PC-9 (cell line): ENCODE measurements at places on chromosomes 5 and 9. TPM values are rescaled to one million over a fixed set of nuclear protein-coding genes. Genes with fewer than 3 reads are reported as not detected.

Gene MYMK
- total RNA-seq: not detected in 2 replicates

Gene SNCAIP
- not detected in 2 replicates for total RNA-seq

Gene HSD17B4
- 148 and 226 TPM in 2 replicates for total RNA-seq

Gene F2RL1
- total RNA-seq: 34.5 and 34.6 TPM in 2 replicates

Gene ANKRD20A1
- total RNA-seq: not detected in 2 replicates

Gene ZNF300
- total RNA-seq: 3.7 and 4.1 TPM in 2 replicates

Gene WNT8A
- 0.35 TPM in 1 of 2 replicates, not detected in the other for total RNA-seq

Gene BNIP1
- total RNA-seq: 13.3 and 13.5 TPM in 2 replicates

Gene TMEM38B
- 19.0 and 19.5 TPM in 2 replicates for total RNA-seq

Gene ARHGEF39
- 13.5 and 15.6 TPM in 2 replicates for total RNA-seq

Gene GRXCR2
- not detected in 2 replicates for total RNA-seq

Gene DMRT3
- not detected in 2 replicates for total RNA-seq

Gene GADD45G
- total RNA-seq: 2.4 and 2.9 TPM in 2 replicates

Gene PAEP
- total RNA-seq: not detected in 2 replicates

Gene MSMP
- not detected in 2 replicates for total RNA-seq

Gene ABL1
- total RNA-seq: 48.6 and 54.8 TPM in 2 replicates

Gene F12
- total RNA-seq: 14.5 and 17.0 TPM in 2 replicates

Gene AK3
- total RNA-seq: 34.0 and 36.2 TPM in 2 replicates

Gene TRIP13
- total RNA-seq: 56.1 and 74.0 TPM in 2 replicates

Gene CDKN2B-AS1
- 11.6 and 12.5 TPM in 2 replicates for total RNA-seq

Gene GHR
- total RNA-seq: not detected in 2 replicates

Gene ANKRD34B
- 0.15 and 0.26 TPM in 2 replicates for total RNA-seq

Gene P4HA2
- 21.7 and 24.0 TPM in 2 replicates for total RNA-seq

Gene RGMB
- total RNA-seq: 14.2 and 14.6 TPM in 2 replicates

Gene STPG3
- 0.45 and 0.46 TPM in 2 replicates for total RNA-seq

Gene PCDHAC2
- 2.8 and 3.4 TPM in 2 replicates for total RNA-seq

Gene PCDHB7
- total RNA-seq: not detected in 2 replicates

Gene CYLC2
- not detected in 2 replicates for total RNA-seq

Gene PCAT7
- 3.8 and 3.9 TPM in 2 replicates for total RNA-seq

Gene ADRA1B
- 4.6 and 6.0 TPM in 2 replicates for total RNA-seq

Gene CTSV
- total RNA-seq: 47.3 and 65.2 TPM in 2 replicates

Gene CTXN3
- not detected in 2 replicates for total RNA-seq

Gene PCDH12
- not detected in 2 replicates for total RNA-seq

Gene MACIR
- total RNA-seq: 21.0 and 28.4 TPM in 2 replicates
